ENCODE measurements at places on chromosomes 12 and 14.

DNA sequence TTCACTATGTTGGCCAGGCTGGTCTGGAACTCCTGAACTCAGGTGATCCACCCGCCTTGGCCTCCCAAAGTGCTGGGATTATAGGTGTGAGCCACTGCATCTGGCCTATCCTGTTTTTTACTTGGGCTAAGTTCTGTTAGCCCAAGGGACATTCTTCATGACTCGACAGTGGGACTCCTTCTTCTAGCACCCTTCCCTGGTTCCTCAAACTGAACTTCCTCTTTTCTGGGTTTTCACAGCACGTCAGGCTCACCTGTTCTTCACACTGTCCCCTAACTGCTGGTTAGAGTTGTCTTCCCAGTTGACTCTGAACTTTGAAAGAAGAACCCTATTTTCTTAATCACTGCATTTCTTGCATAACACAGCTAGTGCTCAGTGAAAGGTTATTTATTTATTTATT is 22.5 kb downstream of the CABP1 start:
- no peak for DNase-seq

- DNase-seq = no peak
Observed at GRCh38 chr14:75987201-75987970, 1.8 kb downstream of the IFT43 start.

- DNase-seq = no peak
Observed at GRCh38 chr14:77325746-77326094, 4.9 kb downstream of the GSTZ1 start.

DNA sequence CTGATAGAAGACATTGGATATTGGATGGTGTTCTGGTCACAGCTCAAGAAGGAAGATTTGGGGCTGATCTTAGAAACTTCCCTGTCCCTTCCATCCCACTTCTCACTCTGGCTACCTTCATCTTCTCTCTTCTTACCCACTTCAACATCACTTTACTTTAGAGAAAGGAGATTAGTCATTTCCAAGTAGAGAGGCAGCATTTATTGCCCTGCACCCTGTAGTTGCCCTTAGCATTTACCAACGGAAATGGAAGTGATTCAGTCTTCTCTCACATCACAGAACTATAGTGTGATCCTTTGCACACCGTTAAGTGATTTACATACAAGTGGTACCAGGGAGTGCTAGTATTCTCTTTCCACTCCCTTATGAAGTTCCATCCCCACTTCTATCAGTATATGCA is 52.4 kb downstream of the PHLDA1 start:
- DNase-seq = no peak

GRCh38 chr14:104120281-104120741 is 18.1 kb upstream of the KIF26A start:
- DNase-seq = no peak

DNA sequence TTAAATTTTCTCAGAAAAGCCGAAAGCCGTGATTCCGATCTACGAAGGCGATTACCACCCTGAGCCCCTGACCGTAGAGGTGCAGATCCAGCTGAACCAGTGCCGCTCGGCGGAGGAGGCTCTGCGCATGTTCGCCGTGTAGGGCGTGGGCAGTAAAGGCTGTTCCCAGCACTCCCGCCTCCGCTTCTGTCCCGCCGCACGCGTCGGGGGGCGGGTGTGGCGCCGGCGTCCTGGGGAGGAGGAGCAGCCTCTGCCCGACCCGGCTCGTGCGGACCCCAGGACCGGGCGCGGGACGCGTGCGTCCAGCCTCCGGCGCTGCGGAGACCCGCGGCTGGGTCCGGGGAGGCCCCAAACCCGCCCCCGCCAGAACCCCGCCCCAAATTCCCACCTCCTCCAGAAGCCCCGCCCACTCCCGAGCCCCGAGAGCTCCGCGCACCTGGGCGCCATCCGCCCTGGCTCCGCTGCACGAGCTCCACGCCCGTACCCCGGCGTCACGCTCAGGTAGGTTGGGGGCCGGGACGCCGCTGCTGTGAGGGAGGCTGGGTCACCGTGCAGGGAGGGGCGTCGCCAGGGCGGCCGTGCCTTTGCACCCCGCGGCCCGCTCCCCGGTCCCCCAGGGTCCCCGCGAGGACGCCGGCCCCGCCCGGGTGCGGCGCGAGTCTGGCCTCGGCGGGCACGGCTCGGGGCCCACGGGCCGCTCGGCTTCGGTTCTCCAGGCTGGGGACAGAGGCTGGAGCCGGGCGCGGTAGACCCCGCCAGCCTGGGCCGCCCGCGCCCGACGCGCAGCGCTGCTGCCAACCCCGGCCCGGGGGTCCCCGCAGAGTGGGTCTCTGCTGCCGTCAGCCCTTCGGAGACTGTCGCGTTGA is at the start of gene B3GNT4:
TSS of gene B3GNT4 (plus strand) at position 409 of the 866 bp plus-strand sequence. CDS start 910 bp downstream, outside the sequence.
- DNase-seq = no peak

DNA sequence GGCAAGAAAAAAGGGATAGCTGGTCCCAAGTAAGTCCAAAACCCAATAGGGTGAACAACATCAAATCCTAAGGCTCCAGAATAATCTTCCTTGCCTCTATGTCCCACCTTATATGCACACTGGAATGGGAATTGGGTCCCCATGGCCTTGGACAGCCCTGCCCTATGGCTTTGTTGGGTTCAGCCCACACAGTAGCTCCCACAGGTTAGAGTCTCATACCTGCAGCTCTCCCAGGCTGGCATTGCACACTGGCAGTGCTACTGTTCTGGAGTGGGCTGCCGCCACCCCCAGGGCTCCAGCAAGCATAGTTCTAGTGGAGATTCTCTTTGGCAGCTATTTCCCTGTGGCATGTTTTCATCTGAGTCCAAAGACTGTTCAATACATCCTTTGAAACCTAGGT is 352.4 kb upstream of the CLEC14A start:
- DNase-seq = no peak

GRCh38 chr14:75654127-75654732 is 6.4 kb downstream of the ERG28 start:
- DNase-seq = no peak

GRCh38 chr14:71050227-71050823 is 143.1 kb downstream of the PCNX1 start:
- DNase-seq = no peak

DNA sequence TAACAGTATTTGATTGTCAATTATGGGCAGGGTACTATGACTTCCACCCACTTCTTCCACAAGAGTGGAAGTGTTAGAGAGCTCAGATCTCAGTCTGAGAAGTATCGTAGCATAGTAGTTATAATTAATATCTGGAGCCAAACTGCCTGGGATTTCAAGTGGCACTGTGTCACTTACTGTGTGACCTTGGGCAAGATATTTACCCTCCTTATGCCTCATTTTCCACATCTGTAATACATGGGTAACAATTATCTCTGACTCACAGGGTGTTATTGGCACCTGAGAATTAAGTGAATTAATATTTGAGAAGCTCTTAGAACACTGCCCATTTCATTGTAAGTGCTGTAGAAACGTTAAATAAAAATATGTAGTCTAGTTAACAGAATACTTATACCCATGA is 11.5 kb downstream of the RAB21 start:
- DNase-seq = no peak

DNA sequence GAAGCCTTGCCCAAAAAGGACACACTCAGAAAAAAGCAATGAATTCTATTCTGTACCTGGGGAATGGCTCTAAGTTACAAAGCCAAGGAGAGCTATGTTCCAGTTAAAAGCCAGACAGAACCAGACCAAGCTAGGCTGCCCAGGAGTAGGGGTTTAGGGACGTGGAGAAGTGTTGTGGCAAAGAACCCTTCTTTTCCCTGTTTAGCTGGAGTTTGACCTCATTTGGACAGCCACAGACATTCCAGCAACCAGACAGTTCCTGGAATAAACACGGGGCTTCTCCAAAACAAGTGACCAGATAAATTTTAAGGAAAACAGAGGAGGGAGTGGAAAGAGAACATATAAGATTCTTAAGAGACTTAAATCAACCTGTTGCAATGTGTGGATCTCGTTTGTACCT is 62.3 kb downstream of the GCH1 start:
- DNase-seq = no peak

- no peak for DNase-seq
Observed at GRCh38 chr14:61362072-61362750, 40.8 kb downstream of the PRKCH start.

DNA sequence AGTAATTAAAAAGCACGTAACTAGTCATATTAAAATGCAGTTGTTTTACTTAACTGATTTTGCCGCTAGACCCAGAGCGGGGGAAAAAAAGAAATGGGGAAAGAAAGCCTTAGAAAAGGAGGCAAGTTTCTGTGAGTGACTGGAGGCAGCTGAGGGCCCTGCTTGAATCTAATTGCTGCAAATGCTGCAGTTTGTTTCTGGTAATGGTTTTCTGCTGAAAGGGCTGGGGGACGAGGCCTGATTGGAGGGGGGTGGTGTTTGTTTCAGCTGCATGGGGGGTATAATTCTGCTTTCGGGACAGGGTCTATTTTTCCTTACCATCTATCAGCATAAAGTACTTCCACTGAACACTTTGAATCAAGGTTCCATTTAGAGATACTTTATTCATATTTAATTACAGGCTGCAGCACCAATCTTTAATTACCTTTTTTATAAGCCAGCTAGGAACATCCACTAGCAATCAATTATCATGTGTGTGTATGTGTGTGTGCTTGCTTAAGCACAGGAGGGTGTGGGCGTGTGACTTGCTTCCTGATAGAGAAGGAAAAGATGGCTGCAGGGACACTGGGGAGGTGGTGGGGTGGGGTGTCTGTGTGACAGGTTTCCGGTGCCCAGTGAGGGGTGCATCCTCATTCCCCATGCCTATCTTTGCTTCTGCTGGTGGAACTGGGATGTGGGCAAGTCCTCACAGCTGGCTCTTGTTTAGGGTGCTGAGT is 83.4 kb downstream of the ADCK1 start:
- DNase-seq = no peak

All from HS-5 (cell line).